GM23248 (cell line): ENCODE measurements at places on chromosomes 2 and 18.
A peak's percentile ranks its signal among the peaks of the same experiment; 100 is the strongest.

DNA sequence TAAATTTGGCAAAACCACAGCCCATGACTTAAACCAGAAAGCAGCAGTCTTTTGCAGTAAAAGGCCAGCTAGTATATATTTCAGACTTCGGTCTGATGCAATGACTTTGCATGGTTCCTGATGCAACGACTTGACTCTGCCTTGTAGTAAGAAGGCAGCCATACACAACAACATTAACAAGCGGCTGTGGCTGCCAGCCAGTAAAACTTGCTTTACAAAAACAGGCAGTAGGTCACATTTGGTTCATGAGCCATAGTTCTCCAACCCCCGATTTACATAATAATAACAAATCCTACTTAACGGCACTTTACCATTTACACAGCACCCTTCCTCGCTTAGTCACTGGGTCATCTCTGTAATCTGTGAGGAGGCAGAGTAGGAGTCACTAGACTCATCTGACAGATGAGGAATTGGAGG is 410.3 kb downstream of the LRATD1 start:
- DNase-seq, result peak; percentile 68

GRCh38 chr2:121776885-121777698 is 21.6 kb downstream of the TSN start:
- no peak for DNase-seq

- DNase-seq, result peak; percentile 47
These were observed 248.7 kb upstream of the SIX3 start for GRCh38 chr2:44692821-44693220.

- peak; percentile 79 for DNase-seq
These were observed 498 bp downstream of the TGOLN2 start for GRCh38 chr2:85327160-85327821.

- DNase-seq, result no peak
These were observed 7.4 kb upstream of the MBP start for GRCh38 chr18:77140030-77140429.

- DNase-seq, result no peak
These were observed 28.5 kb upstream of the CEP68 start for GRCh38 chr2:65027616-65028244.

GRCh38 chr2:231199219-231199618 is 788 bp downstream of the ARMC9 start:
- DNase-seq, result peak; percentile 84

GRCh38 chr2:235027558-235028214 is 75.9 kb downstream of the SH3BP4 start:
- DNase-seq, result peak; percentile 95

- no peak for DNase-seq
These were observed 49.1 kb upstream of the GPC1 start for GRCh38 chr2:240386326-240386725.

DNA sequence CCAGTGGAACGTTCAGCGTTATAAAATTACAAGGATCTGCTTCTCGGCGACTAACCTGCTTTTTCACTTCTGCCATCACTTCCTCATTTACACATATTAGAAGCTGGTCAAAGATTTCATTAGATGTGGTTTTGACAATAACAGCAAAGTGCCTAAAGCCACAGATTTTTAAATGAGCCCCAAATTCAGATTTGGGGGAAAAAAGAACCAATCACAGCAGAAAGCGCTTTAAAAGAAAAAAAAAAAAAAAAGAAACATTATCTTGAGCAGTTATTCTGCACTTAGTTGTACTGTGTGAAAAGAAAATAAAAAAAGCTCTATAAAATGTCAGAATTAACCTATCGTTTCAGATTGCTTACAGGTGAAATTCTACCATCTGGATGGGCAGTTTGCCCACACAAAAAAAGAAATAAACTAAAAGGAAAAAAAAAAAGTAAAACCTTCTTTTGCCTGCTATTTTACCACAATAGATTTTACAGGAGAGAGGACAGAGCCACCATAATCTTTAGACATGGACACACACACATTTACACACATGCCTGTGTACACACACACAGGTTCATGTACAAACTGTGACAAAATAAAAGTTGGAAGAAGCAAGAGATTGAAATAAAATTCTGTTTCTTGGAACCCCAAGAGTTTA is 167.2 kb downstream of the TCF4 start:
- peak; percentile 20 for DNase-seq

- no peak for DNase-seq
These were observed 179.3 kb downstream of the FIGN start for GRCh38 chr2:163556511-163556910.

DNA sequence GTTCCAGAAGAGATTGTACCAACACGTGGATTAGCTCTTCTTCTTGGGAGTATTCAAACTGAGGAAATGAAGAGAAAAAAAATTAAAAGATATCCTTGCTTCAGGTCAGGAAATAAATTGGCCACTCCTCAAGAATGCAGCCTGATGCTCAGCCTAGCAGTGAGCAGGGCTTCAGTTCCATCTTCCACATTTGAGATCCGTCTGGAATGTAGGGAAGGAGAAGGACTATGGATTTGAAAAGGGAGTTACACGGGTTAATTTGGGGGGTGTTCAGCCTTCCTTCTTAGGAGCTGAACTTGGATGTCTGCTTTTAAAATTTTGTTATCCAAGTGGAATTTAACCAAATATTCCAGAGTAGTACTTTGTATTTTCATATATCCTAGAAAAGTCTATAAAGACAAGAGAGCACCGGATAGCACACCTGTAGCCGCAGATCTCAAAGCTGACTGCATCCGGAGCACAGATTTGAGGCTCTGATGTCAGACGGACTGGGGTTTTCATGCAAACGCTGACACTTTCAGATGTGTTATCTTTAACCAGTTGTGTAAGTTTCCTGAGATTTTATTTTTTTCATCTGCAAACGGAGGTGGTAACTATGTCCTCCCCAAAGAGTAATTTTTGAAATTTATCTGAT is 99.3 kb downstream of the COPS8 start:
- no peak for DNase-seq

DNA sequence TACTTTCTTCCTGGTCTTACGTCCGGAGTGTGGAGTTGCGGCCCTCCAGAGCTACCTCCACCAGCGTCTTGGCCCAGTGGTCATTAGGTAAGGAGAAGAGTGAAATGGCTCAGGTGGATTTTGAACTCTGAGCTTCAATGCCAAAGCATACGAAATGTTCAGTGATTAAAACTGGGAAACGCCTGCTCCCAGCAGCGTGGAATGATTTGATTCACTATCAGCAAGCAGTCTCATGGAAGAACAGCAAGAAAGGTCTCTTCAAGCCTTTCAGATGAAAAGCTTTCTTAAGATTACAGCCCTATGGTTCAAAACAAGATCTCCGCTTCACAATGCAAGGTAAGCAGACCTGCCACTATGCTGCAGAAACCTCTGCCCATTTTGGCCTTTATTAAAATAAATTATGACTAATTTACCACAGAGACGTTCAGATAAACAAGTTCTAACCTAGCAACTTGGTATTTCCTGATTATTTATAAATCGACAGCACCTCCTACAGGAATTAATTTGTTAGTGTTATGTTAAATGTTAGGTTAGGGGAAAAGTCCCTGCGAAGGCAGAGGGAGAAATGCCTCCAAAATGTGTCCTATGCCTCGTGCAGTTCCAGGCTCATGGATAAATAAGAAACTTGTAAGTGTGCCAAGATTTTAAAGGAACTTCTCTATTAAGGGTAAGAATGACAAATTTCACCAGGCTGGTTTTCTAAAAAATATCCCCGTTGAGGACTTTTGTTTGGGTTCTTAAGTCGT is 10.1 kb downstream of the SP9 start:
- peak; percentile 73 for DNase-seq

GRCh38 chr2:139369423-139370409 is 589.5 kb upstream of the NXPH2 start:
- no peak for DNase-seq

GRCh38 chr2:134675314-134675713 is 43.5 kb downstream of the TMEM163 start:
- DNase-seq, result no peak
